ENCODE measurements at places on chromosomes 6 and 20.
A peak's percentile ranks its signal among the peaks of the same experiment; 100 is the strongest.

- no peak for DNase-seq
Measured at GRCh38 chr6:108463784-108464183, 96.9 kb upstream of the FOXO3 start.

DNA sequence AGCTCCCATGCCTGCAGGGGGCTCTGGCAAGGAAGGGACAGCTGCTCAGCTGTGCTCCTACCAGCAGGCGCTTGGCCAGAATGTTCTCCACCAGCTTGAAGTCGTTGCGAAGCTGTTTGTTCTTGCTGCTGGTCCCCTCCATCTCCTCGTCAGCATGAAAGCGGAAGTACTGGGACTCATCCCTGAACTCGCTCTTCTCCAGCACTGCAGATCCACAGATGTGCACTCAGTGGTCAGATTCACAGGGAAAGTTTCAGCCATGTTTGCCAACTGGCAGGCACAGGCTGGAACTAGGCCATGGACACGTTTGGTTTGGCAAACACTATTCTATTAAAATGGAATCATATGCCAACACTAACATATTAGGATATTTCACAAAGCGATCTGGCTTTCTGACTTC is 167.9 kb downstream of the PREX1 start:
- no peak for DNase-seq

DNA sequence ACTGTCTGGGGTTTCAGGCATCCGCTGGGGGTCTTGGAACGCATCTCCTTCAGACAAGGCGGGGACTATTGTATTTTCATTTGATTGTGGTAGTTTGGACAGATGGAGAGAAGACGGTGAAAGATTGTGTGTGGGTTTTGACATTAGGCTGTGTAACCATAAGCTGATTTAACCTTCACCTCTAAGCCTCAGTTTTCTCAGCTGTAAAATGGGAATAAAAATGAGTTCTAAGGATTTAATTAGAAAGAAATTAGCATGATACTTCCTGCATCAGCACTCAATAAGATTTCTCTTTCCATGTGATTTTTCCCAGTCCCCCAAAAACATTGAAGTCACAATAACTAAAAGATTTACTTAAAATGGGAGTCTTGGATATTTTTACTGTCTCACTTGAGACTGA is 78.1 kb downstream of the CBFA2T2 start:
- DNase-seq: no peak

GRCh38 chr6:167919349-167919748 is 78.1 kb upstream of the KIF25 start:
- DNase-seq: no peak

GRCh38 chr6:16774437-16774836 is 13.2 kb upstream of the ATXN1 start:
- no peak for DNase-seq

DNA sequence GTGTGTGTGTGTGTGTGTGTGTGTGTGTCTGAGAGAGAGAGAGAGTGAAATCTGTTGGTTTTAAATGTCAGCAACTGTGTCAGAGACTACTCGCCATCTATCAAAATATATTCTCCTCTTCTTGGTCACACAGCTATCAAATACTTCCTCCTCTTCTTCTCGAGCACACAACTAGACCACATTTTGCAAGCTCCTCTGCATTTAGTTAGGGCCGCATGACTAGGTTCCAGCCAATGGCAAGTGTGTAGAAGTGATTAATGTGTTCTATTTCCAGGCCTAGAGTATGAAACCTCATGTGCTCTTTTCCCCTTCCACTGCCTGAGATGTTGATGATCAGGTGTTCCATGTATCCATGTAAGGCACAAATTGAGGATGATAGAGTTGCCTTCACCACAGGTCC is 278.5 kb upstream of the MARCKS start:
- DNase-seq: no peak

DNA sequence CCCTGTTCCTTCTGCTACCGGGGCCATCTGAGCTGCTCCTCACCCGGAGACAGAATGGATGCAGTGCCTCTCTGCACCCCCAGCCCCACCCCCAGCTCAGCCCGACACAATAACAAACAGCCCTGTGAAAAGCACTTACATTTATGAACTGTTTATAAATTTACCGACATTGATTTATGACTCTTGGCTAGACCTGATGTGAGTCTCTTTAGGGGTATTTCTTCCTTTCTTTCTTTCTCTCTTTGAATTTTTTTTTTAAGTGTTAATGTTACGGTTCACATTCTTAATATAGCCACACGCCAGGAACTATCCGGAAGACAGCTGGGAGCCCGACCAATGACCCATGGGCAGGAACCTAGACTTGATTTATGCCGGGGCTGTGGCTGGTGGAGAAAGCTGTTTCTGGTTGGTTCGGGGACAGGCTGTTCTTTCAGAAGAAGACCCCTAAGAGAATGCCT is 266.3 kb downstream of the CDC5L start:
- DNase-seq: no peak

- DNase-seq: peak; percentile 96
Measured at GRCh38 chr6:100202417-100203194, 208.6 kb upstream of the MCHR2 start.

GRCh38 chr20:25239387-25240370 is 8.2 kb upstream of the PYGB start:
- DNase-seq: no peak

DNA sequence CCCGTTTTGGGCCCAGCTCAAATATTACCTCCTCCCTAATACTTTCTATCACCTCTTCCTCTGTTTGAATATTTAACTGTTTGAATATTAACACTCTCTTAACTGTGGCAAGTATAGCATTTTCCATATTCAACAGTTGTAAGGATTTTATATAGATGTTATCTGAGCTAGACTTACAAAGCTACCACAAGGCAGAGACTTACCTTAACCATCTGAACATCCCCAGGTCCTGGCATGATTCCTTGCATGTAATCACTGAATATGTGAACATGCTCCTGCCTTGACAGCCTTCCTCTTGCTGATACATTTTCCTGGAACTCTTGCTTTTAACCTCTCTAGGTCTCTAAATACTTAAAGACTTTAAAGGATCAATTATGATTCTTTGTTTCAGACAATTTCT is 182.4 kb downstream of the MCHR2 start:
- no peak for DNase-seq

GRCh38 chr6:105189026-105189820 is 9.4 kb upstream of the POPDC3 start:
- DNase-seq: no peak

- DNase-seq: no peak
Measured at GRCh38 chr6:85372188-85372914, 77.5 kb upstream of the NT5E start.

GRCh38 chr6:54695815-54696214 is 150.8 kb upstream of the FAM83B start:
- DNase-seq: no peak

GRCh38 chr6:135423649-135424128 is 73.9 kb downstream of the AHI1 start:
- DNase-seq: peak; percentile 40

GRCh38 chr6:151704383-151704782 is 103.1 kb upstream of the ESR1 start:
- no peak for DNase-seq

GRCh38 chr6:164826831-164827468 is 482.5 kb downstream of the C6orf118 start:
- peak; percentile 35 for DNase-seq

DNA sequence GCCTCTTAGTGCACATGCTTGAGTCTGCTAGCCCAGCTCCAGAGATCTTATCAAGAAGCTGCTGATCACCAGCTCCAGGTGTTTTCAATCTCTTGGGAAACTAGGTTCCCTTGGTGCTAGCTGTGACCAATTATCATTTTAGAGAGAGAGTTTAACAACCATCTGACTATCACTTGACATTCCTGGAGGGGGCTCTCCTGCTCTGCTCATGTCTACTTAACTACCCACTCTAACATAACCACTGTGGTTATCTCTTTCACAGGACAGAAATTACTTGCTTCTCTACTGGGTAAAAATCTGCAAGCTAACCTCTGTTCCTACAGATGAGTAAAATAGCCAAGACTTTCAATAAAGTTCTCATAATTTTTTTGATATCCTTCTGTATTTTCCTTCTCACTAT is 823.4 kb upstream of the GJE1 start:
- DNase-seq: no peak

DNA sequence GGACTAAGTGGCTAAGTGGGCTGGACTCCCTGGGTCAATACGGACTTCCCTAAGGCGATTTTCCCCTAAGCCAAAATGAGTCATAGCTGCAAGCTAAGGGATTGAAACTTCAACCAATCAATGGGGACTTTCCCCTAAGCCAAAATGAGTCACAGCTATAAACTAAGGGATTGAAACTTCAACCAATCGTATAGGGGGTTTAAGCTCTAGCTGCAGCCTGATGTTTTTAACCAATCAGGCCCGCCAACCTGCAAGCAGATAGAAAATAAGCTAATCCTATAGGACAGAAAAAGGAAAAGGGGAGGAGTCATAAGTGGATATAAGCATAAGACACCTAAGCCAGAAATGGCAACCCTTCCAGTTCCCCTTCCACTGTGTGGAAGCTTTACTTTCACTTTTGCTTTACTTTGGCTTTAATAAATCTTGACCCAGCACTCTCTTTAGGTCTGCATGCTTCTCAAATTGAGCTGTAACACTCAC is 655.0 kb upstream of the HS3ST5 start:
- peak; percentile 16 for DNase-seq

DNA sequence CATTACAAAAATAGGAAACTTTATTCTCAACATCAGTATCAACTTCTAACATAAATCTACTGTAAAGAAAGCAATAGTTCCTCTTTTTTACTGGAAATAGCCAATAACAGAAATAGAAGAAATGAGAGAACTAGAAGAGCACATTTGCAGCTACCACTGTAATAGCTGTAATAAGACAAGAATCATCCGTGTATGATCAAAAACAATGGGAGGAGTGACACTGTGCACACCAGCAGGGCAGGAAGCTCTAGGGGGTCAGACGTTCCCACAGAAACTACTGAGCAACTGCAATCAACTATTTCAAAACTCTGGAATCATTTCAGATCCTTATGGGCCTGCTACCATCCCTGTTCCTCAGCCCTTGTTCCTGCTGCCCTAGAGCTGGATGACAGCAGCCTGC is 43.7 kb downstream of the NINL start:
- no peak for DNase-seq

- DNase-seq: no peak
Measured at GRCh38 chr6:144390886-144391285, 105.8 kb downstream of the UTRN start.

DNA sequence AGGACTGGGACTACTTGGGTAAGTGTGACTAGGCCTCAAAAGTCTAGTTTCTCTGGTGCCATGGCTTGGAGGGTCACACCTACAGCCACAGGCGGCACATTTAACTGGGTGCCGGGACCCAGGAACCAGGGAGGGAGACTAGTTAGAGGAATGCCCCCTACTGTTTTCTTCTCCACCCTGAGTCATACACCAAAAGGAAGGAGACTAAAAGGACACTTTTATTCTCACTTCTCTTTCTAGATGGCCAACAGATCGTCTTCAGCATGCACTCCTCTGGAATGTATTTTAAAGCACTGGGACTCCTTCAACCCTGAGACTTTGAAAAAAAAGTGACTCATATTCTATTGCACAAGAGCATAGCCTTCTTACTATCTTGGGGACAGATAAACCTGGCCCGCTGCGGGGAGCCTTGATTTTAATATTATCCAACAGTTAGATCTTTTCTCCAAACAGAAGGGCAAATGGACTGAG is 33.4 kb downstream of the PLN start:
- DNase-seq: no peak

- DNase-seq: no peak
Measured at GRCh38 chr20:23296841-23297701, 53.5 kb upstream of the NXT1 start.

DNA sequence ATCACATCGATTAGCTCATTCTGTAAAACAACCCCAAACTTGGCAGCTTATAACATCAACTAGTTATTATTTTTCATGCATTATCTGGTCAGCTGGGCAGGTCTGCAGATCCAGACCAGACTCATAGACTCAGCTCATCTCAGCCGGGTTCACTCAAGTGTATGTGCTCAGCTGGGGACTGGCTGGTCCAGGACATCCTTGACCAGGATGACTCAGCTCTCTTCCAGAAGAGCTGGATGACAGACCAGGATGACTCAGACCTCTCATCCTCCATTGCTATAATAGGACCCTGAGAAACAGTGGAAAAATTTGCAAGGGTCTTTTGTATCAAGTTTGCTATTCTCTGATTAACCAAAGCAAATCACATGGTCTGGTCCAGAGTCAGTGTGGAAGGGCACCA is 312.5 kb upstream of the PLCB4 start:
- peak; percentile 79 for DNase-seq

Measured in Caki2 (cell line).